ENCODE measurements at places on chromosomes 5 and 9. TPM values are rescaled to one million over a fixed set of nuclear protein-coding genes. Genes with fewer than 3 reads are reported as not detected.

The TMEM232 gene
- total RNA-seq: 19.3 TPM

The ITK gene
- total RNA-seq: 0.16 TPM

The RGS3 gene
- 12.8 TPM for total RNA-seq

The PFN3 gene
- total RNA-seq: not detected

The TMEM167A gene
- 159 TPM for total RNA-seq
